ENCODE measurements at places on chromosomes 3 and 15. TPM values are rescaled to one million over a fixed set of nuclear protein-coding genes. Genes with fewer than 3 reads are reported as not detected.

Gene TMEM40
- total RNA-seq: 3.0 TPM

Gene WNT5A
- total RNA-seq: 4.4 TPM

Gene CELF6
- not detected for total RNA-seq

Gene TUSC2
- 39.8 TPM for total RNA-seq

Gene SUSD5
- 2.3 TPM for total RNA-seq

Gene CADM2
- not detected for total RNA-seq

Gene SPATA12
- total RNA-seq: 0.43 TPM

Gene LRRC31
- total RNA-seq: 0.14 TPM
